ENCODE measurements at places on chromosomes 13 and 19.

DNA sequence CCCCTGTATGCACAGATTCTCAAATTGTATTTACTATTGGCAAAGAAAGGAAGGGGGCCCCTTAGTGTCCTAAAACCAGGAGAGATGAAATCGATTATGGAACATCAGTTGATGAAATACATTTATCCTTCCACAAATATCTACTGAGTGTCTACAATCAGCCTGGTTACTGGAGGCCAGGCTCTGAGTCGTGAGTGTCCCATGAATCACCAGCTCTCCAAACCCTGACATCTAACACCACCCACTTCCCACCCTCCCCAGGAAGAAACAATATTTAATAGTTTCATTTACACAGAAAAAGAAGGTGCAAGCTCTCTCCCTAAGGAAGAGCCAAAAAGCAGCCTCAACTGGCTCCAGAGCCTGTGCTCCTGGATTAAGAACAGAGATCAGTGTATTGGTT lies 25.2 kb downstream of the KCTD15 start:
- no peak for DNase-seq

- no peak for DNase-seq
Measured at GRCh38 chr19:7831452-7831851, 1.4 kb downstream of the EVI5L start.

- no peak for DNase-seq
Measured at GRCh38 chr19:45050036-45050435, 11.2 kb downstream of the CLASRP start.

GRCh38 chr19:6590827-6591319 lies at the start of gene CD70:
Gene CD70 (minus strand): TSS chr19:6591150. CDS start chr19:6591002, 148 bp downstream.
- no peak for DNase-seq

DNA sequence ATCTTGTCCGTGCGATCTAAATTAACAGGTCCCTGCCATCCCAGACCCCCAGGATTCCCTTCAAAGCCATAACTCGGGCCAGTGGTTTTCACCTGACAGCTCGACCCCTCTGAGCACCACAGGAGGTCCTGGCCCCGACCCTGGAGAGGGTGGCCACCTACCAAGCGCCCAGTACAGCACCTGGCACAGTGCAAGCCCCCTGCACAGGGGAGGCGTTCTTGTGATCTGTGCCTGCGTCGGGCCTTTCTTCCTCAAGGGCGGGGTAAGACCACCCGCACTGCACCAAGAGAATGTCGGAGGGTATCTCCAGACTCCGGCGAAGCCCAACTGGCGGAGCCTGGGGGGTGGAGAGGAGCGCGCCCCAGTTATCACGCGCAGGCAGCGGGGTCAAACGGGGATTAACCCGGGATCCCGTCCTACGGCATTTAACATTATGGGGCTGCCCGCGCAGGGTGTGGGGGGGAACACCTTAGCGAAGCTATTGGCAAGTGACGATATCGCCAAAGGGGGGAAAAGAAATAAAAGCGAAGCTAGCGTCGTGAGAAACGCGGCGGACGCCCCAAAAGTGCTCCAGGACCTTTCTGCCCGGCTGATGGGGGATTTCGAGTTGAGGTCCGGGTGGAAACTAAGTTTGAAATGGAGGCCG lies 1.3 kb upstream of the HNRNPL start:
- DNase-seq: no peak

GRCh38 chr13:113967206-113967720 lies 6.6 kb downstream of the C13orf46 start:
- no peak for DNase-seq

GRCh38 chr19:12881172-12881808 lies at the start of gene DNASE2:
Gene DNASE2 (minus strand): TSS chr19:12881449. CDS start chr19:12881375, 74 bp downstream.
- peak; percentile 99 for DNase-seq

GRCh38 chr19:50548191-50549058 lies 19.8 kb downstream of the LRRC4B start:
- no peak for DNase-seq

DNA sequence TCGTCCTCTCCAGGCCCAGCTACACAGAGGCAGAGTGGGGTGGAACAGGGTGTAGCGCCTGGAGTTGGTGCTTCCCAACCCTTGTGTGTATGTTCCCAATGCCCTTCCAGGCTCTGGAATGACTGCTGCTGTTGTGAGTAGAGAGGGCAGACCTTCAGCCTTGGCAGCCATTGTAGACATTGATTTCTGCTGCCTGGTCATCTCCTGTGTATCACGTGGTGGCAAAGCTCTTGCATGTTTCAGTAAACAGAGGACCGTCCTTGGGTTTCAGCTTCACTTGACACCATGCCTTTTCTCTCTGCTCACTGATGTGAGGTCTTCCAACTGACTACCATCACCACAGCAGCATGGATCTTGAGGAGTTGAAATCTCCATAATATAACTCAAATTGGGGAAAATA lies 397.9 kb downstream of the COG6 start:
- no peak for DNase-seq

DNA sequence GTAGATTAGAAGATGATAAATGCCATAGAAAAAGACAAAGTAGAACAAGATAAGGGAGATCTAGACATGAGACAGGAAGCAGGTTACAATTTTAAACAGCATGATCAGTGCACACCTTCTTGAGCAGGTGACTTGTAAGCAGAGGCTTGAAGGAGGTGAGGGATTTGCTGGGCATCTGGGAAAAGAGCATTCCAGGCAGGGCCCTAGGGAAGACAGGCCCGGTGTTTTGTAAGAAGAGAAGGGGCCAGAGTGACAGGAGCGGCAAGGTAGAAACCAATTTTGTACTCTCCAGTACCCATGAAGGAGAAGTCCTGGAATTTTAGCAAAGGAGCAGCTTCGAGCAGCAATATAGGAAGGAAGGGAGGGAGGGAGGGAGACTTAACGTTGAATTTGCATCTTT lies 296.5 kb downstream of the MZT1 start:
- no peak for DNase-seq

GRCh38 chr13:22194106-22194805 lies 523.4 kb downstream of the FGF9 start:
- DNase-seq: no peak

DNA sequence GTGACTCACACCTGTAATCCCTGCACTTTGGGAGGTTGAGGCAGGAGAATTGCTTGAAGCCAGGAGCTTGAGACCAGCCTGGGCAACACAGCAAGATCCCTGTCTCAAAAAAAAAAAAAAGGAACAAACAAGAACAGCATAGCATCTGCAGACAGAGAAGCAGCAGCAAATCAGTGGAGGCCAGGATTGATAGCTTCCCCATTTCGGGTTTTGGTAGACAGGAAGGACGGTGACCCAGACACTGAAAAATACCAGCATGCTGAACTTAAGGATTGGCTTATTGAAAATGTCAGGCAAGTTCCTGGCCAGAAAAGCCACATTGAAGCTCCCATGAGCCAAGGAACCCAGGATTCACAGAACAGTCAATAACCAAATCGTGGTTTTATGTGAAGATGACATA lies 3.0 kb downstream of the ZNF490 start:
- no peak for DNase-seq

GRCh38 chr13:75889427-75889826 lies 253.3 kb downstream of the LMO7 start:
- DNase-seq: no peak

DNA sequence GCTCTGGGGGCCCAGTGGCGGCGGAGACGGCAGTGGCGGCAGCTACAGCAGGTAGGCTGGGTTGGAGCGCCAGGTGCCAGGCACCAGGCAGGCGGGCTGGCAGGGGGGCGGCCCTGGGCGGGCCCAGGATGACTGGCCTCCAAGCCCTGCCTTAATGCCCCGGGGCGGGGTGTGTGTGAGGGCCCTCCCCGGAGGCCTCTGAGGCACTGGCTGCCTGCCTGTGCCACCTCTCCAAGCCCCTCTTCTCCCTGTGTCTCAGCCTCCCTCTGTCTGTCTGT lies at the start of gene KLK11:
TSS of gene KLK11 (minus strand) at position 63 of the 278 bp plus-strand sequence. CDS start 985 bp downstream, outside the sequence.
- DNase-seq: no peak

GRCh38 chr19:588741-589692 lies 664 bp upstream of the HCN2 start:
- DNase-seq: no peak

DNA sequence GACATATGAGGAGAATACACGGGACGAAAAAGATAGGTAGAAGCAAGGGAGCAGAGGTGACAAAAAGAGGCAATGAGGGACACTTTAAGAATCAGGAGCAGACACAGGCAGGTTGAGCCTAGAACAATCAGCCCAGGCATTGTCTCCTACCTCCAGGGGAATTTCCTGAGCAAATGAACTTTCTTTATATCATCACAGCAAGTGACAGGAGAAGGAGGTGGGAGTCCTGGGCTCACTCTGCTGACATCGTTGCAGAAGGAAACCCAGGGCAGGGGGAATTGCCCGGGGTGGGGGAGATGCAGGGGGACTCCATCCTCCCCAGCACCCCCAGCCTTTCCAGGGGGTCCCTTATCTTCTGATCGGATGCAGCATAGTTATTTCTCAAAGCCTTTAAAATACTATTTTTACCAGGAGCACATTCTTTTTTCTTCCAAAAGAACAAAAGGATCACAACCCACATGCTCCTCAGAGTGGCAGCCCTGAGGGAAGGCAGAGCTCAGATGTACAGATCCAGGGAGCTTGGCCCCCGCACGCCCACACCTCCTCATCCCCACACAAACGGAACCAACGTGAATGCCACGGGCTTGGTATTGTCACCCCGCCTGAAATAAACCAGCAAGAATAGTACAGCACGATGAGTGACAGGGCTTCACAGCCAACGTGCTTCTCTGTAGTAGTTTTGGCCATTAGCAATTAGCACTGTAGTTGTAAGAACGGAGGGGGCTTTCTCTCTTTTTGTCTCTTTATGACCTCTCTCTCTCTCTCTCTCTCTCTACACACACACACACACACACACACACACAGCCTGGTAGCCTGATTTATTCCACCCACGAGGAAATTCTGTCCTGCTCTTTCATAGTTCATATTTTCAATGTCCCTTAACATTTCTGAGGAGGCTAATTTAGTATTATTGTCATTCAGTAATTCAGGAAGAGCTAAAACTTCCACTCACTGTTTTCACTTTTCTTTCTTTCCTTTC lies 169.5 kb upstream of the UBL3 start:
- no peak for DNase-seq

GRCh38 chr13:65653613-65654012 lies 1576.5 kb downstream of the PCDH9 start:
- DNase-seq: no peak

- DNase-seq: no peak
Measured at GRCh38 chr19:7528522-7529245, 6.3 kb downstream of the MCOLN1 start.

DNA sequence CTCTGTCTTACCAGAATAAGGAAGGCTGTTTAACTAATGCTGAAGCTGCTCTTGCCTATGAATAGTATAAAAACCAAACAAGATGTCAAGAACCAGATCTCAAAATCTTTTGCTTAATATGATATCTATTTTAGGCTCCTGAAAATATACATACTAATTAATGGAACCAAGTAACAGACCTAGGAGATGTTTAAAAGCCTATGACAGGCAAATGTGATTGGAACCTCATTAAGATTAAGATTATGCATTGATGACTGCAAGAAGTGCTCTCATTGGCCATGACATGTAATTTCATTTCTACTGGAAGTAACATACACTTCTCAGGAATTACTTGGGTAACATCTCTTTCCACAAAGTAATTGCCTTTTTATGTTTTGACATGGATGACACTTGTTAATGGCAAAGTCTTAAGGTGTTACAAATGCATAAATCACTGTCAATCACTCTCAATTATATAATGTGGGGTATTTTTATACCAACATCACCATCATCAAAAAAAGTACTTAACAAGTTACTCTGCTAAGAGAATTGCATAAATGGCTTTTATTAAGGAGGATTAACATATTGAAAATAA lies 326.9 kb upstream of the MIR17HG start:
- DNase-seq: no peak

GRCh38 chr13:73985783-73986182 lies 148.4 kb downstream of the KLF12 start:
- no peak for DNase-seq

DNA sequence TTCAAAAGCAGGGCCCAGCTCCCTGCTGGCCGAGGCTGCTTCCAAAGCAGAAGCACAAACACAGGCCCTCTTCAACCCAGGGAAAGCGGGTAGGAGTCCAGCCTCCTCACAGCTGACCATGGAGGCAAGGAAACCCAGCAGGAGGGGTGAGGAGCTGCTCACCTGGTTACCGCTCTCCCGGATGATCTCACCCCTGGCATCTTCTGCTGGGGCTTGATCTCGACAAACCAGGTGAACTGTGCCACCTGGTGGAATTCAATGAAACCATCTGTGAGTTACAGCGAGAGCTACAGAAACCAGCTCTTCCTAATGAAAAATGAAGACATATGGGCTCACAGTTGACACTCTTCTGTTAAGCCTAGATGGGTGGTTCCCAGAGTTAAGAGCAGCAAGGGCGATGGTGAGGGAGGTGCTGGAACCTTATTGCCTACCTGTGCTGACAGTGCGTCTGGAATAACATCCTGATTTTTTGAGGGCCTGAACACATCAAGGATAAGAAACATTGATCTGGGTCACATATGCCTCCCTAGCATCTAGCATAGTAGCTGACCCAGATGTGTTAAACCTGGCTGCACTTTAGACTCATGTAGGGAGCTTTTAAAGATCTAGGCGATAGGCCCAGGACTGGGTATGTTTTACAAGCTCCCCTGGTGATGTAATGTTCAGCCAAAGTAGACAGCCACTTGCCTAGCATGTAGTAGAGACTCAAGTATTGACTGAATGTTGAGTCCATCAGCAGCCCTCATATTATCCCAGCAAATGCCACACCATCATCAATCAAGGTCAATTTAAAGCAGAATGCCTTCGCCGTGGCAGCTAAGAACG lies 6.1 kb downstream of the DHRS12 start:
- DNase-seq: peak; percentile 89

- DNase-seq: no peak
Measured at GRCh38 chr19:51722492-51722891, 1.3 kb downstream of the HAS1 start.

DNA sequence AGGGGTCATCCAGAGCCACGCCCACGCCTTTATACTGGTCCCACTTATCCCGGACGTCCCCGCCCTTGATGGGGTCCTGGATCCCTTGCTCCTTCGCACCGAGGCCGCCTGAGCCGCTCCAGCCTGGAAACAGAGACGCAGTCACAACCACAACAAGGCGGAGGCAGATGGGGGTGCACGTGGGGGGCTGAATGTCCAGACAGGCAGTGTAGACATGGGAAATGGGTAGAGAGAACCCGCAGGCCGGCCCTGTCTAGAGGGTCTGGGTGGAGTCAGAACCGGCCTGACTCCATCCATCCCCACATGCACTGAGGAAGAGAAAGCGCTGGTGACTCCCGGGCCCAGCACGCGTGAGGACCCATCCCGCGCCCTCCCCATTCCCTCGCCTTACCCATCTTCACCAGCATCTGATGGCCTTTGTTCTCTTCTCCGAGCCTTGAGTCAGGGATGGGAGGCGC lies 23.0 kb downstream of the CHERP start:
- DNase-seq: no peak

DNA sequence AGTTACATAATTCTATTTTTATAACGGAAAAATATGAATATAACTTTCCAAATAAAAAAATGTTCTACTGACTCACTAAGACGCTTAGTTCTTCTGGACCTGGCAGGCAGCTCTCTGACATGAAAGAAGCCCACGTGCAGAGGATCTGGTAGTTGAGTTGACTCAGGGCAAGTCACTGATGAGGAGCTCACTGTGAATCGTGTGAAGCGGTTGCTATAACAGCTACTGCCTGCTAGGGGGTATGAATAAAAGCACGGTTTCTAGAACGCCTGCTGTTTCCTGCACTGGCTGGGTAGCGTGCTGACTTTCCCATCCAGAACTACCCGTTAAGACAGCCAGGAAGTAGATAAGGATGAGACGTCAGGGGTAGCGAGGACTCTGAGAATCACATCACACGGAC lies 54.7 kb upstream of the WASF3 start:
- DNase-seq: no peak

GRCh38 chr13:111461445-111462149 lies 141.2 kb downstream of the TEX29 start:
- DNase-seq: no peak

- no peak for DNase-seq
Measured at GRCh38 chr13:90769387-90769786, 578.1 kb upstream of the MIR17HG start.

Measured in thyroid gland (tissue), 4 donors.